ENCODE measurements at places on chromosomes 6 and 20.

- DNase-seq = no peak
These were observed 36.8 kb downstream of the PLN start for GRCh38 chr6:118584911-118585310.

GRCh38 chr6:155493694-155494143 lies 38.1 kb upstream of the NOX3 start:
- no peak for DNase-seq

DNA sequence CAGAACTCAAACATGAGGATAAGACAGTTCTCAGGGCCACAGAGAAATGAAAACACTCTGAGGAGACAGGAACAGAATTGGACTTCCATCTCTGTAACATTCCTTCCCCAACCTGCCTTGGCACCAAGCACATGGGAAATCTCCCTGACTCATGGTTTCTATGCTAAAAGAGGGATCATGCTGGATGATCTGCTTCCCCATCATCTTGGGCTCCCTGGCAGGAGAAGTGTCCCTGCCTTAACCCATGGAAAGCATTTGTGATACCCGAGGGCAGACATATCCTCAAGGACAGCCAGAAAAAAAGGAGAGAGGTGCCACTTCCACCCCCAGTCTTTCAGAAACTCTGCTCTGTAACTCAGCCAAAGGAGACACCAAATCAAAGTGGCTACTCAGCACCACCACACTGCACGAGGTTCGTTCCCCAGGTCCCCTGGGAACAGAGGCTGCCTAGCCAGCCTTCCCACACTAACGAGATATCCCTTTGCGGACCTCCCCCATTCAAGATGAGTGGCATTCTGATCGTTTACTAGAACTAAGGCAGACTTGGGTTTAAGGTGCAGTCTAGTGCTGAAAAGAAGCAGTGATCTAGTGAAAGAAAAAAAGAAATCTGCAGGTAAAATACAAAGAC lies 34.8 kb downstream of the BLOC1S5 start:
- DNase-seq = no peak

DNA sequence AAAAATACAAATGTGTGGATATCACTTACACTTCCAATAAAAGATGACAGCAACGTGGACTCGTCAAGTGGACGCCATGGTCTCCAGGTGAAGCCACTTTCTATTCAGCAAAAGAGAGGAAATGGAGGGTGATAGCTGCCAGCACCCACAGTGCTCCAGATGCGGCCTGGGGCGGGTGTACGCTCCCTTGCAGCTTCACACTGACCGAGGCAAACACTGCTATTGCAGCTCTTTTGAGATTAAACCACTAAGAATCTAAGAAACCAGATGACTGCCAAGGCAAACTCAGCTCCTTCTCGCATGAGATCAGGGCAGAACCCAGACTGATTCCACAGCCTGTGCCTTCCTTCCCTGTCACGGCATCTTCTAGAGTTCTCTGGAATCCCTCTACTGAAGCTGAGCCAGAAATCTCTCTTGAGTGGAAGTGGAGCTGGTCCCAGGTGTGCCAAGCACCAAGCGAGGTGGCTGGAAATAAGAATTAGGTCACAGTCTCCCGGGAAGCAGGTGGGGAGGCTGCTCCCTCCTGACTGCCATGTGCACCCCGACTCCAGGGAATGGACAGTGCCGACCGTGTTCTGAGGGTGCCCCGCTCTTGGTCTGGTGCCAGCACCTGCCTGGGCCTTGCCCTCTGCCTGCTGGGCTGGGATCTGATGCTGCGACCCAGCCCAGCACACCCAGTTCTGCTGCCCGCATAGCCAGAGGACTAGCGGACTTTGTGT lies 90.1 kb upstream of the AFDN start:
- DNase-seq = no peak

DNA sequence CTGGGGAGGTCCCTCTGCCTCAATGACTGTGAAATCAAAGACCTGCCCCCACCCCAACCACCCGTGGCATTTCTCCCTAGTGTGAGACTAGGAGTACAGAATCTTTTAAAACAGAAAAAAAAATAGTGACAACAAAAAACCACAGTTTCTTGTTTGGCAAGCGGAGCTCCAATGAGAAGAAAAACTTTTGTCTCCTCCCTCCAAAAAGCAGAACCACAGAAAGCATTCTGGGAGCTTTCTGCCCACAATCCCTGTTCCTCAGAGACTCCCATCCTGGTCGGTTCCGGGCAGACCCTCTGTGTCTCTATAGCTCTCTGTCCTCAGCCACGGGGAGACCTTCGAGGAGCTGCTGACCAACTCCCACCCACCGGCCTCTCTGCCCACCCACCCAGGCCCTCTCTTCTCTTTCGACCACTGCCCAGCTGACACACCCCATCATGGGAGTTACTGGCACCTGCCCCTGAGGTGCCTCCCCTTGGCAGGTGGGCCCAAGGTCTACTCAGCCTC lies 4.9 kb downstream of the PREX1 start:
- no peak for DNase-seq

GRCh38 chr6:85464260-85464644 lies 14.4 kb downstream of the NT5E start:
- no peak for DNase-seq

DNA sequence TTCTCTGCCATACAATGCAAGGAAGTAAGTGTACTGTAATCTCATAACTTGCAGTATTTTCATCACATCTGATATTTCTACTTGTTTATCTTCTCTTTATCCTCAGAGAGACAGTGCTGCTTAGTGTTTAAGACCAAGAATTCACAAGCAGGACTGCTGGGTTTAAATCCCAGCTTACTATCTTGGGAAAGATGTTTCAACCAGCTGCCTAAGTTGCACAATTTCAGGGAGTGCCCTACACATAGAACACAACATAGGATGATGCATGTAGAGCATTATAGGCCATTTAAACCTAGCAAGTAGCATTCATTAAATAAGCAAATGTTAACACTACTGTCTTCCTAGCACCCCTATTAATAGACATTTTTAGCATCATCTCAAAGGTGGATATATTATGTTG lies 205.2 kb upstream of the CEP162 start:
- no peak for DNase-seq

DNA sequence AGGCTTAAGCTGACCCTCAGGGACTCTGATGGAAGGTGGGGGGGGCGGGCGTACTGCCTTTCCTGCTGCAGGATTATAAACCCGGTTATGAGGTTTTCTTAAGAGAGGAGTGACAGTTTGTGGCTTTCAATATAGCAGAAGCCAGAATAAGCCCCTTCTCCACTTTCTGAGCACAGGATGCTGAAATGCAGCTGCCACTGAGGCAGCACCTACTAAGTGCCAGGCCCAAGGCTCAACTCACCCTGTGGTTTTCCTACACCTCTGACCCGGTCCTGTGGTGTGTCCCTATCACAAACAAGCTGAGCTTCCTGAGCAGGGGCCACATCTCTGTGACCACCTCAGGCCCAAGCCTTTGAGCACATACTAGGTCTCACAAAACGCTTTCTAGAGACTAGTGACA lies 59.6 kb upstream of the NFATC2 start:
- DNase-seq = no peak

DNA sequence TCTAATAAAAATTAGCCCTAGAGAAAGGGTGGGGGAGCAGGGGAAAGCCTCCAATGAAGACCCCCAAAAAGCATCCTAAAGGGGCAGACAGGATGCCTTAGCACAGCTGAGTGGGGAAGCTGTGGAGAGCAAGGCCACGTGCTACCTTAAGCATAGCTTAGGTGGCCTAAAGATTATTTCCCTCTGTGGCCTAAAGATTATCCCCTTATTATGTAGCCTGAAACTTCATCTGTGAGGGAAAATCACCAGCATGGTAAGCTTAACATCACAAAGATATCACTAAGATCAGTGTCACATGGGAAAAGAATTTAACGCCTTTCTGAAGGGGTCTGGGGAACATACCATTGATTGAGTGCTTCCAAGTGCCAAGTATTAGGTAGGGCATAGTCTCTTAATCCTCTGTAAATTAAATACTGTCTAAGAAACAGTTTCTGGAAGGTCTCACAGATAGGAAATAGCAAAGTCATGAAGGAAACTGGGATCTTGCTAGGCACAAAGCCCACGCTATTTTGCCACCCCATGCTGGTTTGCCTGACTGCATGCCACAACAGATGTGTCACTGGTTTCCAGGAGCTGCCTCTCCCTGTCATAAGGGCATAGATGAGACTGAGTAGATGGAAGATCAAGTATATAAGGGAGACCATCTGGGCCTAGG lies 170.0 kb downstream of the HACE1 start:
- no peak for DNase-seq

DNA sequence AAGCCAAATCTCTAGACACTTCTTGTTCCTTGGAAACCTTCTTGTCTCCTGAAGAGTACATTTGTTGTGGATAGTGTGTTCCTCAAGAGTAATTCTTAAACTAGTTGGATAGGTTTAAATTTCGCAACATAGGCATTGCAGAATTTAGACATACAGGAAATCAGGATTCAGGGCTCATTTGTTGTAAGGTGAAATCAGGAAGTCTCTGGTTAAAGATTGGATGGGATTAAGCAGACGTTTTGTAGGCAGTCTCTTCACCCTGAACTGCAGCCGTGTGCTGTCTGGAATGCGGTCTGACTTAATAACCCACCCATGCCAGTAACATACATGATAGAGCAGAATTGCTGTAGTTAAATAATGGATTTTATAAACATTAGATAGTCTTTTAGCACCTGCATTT lies 21.7 kb downstream of the HIVEP1 start:
- no peak for DNase-seq

GRCh38 chr6:134451529-134451928 lies 133.6 kb upstream of the SGK1 start:
- DNase-seq = no peak

- DNase-seq = no peak
These were observed 7.7 kb downstream of the NPEPL1 start for GRCh38 chr20:58700121-58700821.

DNA sequence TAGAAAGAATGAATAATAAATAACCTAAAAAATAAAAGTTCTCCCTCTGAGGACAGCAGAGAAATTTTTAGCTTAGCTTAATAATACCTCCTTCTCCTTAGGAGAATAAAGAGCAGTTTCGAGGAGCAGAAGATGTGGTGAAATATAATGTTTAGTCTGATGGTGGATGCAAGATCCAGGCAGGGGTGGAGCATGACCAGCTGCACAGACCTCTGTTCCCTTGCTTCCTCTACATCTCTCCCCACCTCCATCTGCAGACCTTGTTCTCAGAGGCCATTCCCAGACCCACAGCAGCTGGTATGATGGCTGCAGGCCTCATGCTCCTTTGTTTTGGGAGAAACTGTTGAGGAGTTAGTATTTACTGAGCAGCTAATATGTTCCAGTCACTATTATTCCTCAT lies 1.5 kb downstream of the BTN3A2 start:
- no peak for DNase-seq

- peak; percentile 93 for DNase-seq
These were observed 36.4 kb downstream of the HFE start for GRCh38 chr6:26123675-26123946.

DNA sequence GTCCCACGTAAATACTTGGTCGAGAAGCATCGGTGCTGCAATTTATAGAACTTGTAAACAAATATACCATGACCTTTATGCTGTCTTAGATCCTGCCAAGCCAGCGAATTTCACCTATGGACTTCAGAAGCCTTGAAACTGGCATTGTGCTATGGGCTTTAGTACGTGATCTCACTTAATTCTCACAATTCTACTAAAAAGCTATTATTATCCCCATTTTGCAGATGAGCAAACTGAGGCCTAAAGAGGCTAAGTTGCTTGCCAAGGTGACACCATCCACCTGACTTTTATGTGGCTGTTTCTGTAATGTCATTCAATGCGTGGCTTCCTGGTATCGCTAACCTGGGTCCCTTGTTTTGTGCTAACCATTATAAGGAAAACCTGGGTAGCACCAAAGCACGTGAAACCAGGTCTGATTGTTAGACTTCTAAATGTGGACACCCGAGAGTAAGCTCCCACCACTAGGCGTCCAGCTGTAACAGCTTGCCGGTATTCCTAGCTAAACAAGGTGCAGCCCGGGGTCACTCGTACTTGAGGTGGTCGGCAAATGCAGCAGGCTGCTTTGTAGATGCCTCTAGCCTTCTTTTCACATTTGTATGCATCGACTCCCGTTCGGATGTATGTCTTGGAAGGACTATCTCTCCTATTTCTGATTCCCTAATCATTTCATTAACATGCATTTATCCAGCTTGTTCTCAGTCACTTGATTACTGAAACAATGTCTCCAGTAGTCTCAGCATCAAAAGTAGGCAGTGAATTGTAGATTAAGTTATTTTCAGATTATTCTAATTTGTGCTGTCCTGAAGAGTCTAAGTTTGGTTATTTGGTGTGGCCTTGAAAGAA lies 1.1 kb downstream of the SYNJ2 start:
- no peak for DNase-seq

DNA sequence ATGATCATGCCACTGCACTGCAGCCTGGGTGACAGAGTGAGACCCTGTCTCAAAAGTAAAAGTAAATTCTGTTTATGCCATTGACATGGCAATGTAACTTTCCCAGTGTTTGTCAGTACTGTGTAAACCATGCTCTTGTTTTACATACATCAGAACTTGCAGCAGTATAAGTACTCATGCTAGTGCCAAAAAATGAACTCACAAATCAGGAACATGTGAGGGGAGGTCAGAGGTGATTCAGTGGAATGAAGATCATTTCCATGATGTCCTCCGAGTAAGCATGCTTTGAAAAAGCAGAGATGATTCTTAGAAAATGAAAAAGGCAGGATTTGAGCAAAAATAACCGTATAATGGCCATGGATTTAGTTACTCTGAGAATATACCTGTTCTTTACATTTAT lies 81.9 kb downstream of the ANKS1A start:
- no peak for DNase-seq

- DNase-seq = peak; percentile 56
These were observed 113.1 kb downstream of the ADAT2 start for GRCh38 chr6:143337201-143337949.

- no peak for DNase-seq
These were observed 92.6 kb downstream of the RNGTT start for GRCh38 chr6:88870717-88871330.

DNA sequence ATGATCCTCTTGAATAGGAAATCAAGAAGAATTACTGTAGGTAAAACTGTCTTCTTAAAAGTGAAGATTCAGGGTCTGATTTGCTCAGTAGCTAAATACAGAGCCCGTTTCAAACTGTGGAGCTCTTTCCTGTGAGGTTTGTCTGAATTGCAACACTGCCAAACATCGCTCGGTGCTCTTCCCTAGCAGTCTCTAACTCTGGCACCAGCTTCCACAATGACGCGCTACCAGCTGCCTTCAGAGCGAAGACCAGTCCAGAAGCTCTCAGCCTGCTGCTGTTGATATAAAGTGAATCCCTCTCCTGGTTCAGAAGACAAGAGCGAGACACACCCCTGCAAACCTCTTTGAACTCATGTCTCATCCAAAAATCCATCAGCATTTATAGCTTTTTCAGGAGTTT lies 447.0 kb downstream of the LMBRD1 start:
- no peak for DNase-seq

All from activated naive CD4-positive, alpha-beta T cell treated with anti-CD3 and anti-CD28 coated beads, Interleukin-2, amount 50 U/mL, for 72 hours (primary cell).